Activated T-helper 17 cell treated with anti-CD3 and anti-CD28 coated beads, Interleukin-2, amount 50 U/mL, for 72 hours (primary cell): ENCODE measurements at places on chromosomes 6 and 20. TPM values are rescaled to one million over a fixed set of nuclear protein-coding genes. Genes with fewer than 3 reads are reported as not detected.

The DTNBP1 gene
- 13.8 TPM for total RNA-seq

The SGK2 gene
- total RNA-seq, result 2.9 TPM

The CEP162 gene
- 7.8 TPM for total RNA-seq

The CAPN11 gene
- total RNA-seq, result not detected

DNA sequence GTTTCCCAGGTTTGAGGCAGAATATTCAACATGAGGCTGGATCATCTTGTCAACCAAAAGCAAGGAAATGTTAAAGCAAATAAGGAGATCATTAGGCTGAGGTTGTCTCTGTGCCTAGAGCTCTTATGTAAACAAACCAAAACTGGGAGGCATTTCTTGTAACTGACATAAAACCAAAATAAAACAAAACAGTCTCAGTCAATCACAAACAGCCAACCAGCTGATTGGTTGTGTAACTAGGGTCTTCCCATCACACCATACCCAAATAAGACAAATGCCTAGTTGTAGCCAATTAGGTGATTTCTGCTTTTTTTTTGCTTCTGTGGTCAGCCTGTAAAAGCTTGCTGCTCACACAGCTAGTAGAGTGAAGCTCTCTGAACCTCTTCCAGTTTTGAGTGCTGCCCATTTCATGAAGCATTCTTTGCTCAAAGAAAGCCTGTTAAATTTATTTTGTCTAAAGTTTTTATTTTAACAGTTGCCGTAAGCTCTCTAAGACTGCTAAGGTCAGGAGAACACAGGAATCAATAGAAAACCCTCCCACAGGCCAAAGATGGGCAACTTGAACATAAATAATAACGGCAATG is 8.9 kb upstream of the FITM2 start:
- no peak for ATAC-seq

GRCh38 chr6:33019372-33019771 is 10.0 kb upstream of the HLA-DOA start:
- ATAC-seq, result peak; percentile 25

DNA sequence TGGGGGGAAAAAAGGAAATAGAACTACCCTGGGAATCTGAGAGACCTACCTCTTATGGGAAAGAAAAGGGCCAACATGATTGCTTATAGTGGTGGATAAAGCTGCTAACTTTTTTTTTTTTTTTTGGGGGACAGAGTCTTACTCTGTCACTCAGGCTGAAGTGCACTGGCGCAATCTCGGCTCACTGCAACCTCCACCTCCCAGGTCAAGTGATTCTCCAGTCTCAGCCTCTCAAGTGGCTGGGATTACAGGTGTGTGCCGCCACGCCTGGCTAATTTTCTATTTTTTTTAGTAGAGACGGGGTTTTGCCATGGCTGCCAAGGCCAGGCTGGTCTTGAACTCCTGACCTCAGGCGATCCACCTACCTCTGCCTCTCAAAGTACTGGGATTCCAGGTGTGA is 39.5 kb upstream of the TBC1D22B start:
- ATAC-seq, result no peak

GRCh38 chr6:119226089-119226488 is 123.5 kb downstream of the MAN1A1 start:
- no peak for ATAC-seq
